ENCODE measurements at places on chromosomes 4 and X.
A peak's percentile ranks its signal among the peaks of the same experiment; 100 is the strongest.

- no peak for DNase-seq
These were observed 109.1 kb downstream of the TASL start for GRCh38 chrX:30468471-30468870.

- peak; percentile 69 for DNase-seq
These were observed 255.1 kb downstream of the C4orf33 start for GRCh38 chr4:129350834-129351721.

- no peak for DNase-seq
These were observed 118.5 kb downstream of the GLUD2 start for GRCh38 chrX:121165930-121166359.

DNA sequence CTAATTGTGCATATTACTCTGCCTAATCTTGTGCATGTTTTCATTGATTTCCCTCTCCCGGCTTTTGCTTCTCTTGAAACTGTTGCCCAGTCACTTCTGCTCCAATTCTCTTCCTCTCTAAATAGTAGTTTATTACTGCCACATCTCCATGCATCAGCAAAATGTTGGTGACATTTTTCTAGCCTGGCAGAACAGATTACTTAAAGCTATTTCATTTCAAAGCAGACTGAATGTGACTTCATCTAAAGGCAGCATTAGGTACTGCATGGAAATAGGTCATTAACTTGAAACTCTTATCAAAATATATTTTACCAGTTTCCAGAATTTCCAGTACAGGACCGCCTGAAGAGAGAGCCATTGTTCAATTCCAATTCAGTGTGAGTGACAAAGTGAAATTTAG lies 52.4 kb downstream of the HPGDS start:
- DNase-seq, result no peak

GRCh38 chr4:149699642-149700041 lies 116.0 kb downstream of the IQCM start:
- no peak for DNase-seq

- DNase-seq, result no peak
These were observed 76.3 kb downstream of the ATP10D start for GRCh38 chr4:47561331-47561730.
